ENCODE measurements at places on chromosomes 13 and 19.

- DNase-seq: no peak
These were observed 498.6 kb downstream of the EFNB2 start for GRCh38 chr13:106036870-106037269.

DNA sequence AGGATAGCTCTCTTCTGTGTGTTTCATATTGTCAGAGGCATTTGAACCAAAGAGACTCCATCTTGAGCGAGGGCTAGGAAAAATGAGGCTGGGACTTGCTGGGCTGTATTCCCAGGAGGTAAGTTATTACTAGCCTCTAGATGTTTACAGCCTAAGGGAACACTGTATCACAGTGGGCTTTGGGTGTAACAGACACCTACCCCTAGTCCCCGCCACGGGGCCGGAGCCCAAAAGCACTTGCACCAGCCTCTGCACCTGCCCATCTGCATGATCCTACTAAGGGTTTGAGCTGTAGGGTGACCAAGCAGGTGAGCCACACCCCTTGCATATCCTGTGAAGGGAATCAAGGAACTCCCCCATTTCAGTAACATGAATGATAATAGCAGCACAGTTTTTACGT is 1972.2 kb downstream of the OLFM4 start:
- no peak for DNase-seq

DNA sequence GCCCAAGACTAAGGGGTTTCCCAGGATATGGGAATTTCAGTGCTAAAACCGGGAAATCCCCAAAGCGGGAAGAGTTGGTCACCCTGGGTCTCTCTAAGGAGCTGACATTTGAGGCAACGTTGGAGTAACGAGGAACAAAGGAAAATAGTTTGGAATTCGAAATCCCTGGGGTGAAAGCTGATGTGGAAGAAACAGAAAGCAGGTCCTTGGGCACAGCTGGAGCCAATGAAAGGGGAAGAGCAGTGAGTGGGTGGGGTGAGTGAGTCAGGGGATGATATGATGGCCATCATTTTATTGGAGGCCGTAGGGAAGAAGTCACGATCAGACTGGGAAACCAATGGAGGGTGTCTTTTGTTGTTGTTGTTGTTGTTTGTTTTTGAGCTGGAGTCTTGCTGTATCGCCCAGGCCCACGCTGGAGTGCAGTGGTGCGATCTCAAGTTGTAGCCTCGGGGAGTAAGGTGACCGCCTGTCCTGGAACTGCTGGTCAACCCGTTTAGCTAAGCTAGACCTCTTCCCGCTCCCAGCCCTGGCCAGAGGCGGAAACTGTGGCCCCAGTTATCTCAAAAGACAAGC is 3.4 kb upstream of the RFX2 start:
- DNase-seq: no peak

DNA sequence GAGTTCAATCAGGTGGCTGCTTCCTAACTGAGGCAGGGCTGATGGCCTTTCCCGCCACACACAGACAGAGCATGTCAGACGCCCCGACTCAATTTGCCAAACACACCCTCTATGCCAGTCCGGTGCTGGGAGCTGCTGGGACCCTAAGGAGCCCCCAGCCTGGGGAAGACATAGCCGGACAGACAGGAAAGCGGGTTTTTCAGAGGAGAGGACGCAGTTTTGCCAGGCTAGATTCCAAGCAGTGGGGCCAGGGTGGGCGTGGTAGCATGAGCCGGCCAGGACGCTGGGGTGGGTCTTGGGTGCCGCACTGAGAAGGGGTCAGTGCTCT is 19.8 kb downstream of the MAST3 start:
- DNase-seq: no peak

DNA sequence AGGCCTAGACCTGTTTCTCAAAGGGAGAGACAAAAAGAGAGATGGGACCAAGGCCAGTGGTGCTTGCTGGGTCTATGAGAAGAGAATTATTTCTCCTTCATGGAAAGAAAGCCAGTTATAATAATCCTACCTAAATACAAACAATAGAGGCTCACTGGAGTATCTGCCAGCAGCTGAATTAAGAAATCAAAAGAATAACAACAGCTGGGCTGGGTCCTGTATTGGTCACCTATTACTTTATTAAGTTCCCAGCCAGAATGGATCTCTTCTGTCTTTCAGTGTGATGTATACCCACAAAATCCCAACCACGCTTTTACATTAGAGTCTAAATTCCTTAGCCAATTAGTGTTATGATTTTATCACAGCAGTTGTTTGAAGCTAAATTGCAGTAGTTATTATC is 297.8 kb upstream of the DACH1 start:
- DNase-seq: no peak

- DNase-seq: no peak
These were observed 385.9 kb upstream of the SPRY2 start for GRCh38 chr13:80726868-80727267.

GRCh38 chr13:40113643-40114304 is 458.3 kb downstream of the COG6 start:
- DNase-seq: no peak

GRCh38 chr13:93882086-93882651 is 597.3 kb downstream of the DCT start:
- no peak for DNase-seq

DNA sequence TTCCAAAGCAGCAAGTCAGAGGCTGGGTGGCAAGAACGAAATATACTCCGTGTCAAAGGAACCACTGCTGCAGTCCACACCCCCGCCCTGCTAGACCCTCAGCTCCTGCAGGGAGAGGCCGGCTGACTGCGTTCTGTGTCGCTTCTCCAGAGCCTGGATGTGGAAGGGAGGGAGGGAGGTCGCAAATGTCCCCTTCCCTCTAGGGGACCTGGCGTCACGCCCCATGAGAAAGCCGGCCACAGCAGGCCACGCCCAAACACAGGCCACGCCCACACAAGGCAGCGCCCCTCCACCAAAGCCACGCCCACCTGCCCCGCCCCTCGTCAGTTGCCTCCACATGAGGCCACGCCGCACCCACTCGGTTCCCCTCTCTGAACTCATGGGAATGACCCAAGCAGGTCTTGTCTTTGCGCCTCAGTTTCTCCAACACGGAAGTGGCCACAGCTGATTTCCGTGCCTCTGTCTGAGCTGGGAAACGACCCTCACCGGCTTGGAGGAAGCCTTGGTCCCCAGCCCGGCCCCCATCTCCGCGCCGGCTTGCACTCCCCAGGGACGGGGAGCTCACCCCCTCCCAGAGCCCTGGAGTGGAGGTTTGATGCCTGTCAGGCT is 38.4 kb upstream of the TCF3 start:
- no peak for DNase-seq

GRCh38 chr19:33960566-33960965 is 163.9 kb downstream of the KCTD15 start:
- no peak for DNase-seq
